ENCODE measurements at places on chromosomes 5 and 9.
A peak's percentile ranks its signal among the peaks of the same experiment; 100 is the strongest.

GRCh38 chr9:98175762-98176161 lies 16.7 kb downstream of the CORO2A start:
- no peak for DNase-seq

GRCh38 chr5:102991802-102992201 lies 128.1 kb downstream of the GIN1 start:
- no peak for DNase-seq

DNA sequence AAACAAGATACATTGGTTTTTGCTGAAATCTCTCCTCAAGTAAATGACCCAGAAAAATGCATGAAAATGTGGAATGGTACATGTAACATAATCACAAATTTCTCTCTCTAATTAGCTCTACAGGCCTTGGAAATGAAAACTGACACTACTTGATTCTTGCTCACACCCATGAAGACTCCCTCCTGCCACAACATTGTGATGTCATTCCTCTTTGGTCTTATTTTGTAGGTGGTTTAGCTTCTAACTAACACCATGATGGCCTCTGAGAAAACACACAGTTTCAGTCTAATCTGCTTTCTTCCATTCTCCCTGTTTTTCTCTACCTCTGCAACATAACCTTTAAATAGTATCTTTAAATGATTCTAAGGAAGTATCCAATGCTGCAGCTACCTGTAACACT lies 78.6 kb upstream of the FAM174A start:
- no peak for DNase-seq

GRCh38 chr9:19620326-19620725 lies 168.5 kb downstream of the SLC24A2 start:
- no peak for DNase-seq

DNA sequence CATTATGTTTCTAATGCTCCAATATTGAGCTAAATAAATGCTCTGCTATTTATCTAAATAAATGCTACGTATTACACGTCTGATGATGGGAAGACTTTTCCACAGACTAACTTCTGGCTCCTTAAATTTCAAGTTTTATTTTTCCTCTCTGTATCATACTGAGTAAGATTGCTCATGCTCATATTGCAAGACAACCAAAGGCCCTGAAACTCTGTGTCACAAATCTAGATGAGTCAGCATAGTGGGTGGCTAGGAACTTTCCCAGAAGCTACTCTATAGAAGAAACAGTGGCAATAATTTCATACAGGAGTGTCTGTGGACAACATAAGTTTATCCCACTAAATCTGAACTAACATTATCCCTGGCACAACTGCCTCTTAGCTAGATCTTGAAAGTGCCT lies 53.0 kb upstream of the RFX3 start:
- DNase-seq, result peak; percentile 33

DNA sequence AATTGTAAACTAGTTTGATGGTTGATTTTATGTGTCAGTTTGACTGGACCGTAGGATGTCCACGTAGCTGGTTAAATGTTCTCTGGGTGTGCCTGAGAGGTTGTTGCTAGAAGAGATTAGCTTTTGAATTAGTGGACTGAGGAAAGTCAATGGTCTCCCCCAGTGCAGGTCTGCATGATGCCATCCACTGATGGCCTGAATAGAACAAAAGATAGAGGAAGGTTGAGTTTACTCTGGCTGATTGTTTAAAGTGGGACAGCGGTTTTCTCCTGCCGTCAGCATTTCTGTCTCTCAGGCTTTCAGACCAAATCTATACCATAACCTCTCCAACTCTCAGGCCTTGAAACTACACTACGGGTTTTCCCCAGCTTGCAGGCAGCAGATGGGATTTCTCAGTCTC lies 899.2 kb upstream of the WWC1 start:
- DNase-seq, result no peak

- no peak for DNase-seq
These were observed 5.9 kb downstream of the ALAD start for GRCh38 chr9:113395000-113395861.

GRCh38 chr5:73673161-73673591 lies 47.2 kb downstream of the ARHGEF28 start:
- peak; percentile 85 for DNase-seq

DNA sequence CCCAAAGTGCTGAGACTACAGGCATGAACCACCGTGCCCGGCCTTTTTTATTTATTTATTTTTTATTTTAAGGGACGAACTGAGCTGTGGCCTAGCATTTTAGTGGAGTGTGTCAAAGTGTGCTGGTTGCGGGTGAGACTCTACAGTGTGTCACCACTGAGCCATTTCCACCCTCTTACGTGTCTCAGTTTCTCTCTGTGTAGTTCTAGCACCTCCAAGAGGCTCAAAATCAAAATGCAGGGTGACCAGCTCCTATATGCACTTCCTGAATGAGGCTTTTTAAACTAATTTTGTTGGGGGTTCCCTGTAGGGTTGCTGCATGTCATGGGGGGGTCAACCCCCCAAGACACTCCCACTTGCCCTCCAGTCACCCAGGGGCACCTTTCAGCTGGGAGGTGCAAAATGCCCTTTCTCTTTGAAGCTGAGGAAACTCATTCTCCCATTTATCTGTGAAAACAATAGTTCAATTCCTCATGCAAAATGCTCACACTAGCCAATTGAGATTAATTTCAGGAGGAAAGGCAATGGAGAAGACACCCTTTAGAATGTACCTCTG lies 69.3 kb downstream of the COL15A1 start:
- peak; percentile 44 for DNase-seq

DNA sequence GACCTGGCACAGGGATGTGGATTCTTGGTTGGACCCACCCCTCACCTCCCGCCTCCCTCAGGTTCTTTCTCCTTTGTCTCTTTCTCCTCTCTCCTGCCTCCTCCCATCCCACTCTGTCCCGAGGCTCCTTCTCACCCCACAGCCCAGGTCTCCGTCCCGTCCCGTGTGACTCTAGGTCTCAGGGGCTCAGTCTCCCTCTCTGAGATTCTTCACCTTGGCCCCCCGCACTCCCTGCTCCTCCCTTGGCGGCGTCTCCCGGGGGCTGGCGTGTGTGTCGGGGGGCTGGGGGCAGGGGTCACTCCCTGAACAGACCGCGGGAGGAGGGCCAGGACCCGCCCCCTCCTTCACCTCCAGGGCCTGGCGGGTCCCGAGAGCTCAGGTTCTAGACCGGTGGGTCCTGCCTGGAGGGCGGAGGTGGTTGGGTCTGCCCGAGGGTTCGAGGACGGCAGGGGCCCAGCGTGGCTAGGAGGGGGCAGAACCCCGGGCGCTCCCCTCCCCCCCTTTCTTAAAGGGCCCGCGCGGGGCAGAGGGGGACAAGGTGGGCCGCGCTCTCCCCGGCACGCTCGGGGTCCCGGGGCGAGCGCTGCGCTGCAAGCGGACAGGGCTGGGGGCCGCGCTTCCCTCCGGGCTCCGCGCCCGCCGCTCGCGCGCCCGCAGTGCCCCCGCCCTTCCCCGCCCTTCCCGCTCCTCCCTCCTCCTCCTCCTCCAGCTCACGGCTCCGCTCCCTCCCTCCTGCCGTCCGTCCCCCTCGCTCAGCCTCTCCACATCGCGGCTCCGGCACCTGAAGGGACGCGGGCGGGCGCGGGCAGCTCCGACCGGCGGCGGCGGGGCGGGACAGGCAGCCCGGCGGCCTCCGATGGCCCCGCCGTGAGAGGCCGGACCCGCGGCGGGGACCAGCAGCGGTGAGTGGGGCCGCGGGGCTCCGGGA lies at the start of gene PSD2:
TSS of gene PSD2 (plus strand) at position 735 of the 928 bp plus-strand sequence. CDS start 13,633 bp downstream, outside the sequence.
- DNase-seq, result no peak

DNA sequence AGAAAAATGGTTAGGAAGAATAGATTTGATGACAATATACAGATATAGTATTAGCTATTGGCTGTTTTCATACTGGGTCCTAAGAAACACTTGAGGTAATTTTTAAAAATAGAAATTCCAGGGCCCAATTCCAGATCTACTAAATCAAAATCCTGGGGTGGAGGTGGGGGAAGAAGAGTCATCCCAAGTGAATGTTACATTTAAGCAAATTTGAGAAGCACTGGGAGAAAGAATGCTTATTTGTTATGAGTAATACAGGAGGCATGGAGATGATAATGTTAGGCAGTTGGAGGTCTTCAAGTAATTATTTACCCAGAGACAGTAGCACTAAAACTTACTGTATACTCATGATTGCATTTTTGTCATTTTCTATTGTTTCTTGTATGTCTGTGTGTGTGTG lies 93.0 kb upstream of the DAB2 start:
- peak; percentile 89 for DNase-seq

- DNase-seq, result no peak
These were observed 308.0 kb upstream of the NREP start for GRCh38 chr5:112064956-112065355.

DNA sequence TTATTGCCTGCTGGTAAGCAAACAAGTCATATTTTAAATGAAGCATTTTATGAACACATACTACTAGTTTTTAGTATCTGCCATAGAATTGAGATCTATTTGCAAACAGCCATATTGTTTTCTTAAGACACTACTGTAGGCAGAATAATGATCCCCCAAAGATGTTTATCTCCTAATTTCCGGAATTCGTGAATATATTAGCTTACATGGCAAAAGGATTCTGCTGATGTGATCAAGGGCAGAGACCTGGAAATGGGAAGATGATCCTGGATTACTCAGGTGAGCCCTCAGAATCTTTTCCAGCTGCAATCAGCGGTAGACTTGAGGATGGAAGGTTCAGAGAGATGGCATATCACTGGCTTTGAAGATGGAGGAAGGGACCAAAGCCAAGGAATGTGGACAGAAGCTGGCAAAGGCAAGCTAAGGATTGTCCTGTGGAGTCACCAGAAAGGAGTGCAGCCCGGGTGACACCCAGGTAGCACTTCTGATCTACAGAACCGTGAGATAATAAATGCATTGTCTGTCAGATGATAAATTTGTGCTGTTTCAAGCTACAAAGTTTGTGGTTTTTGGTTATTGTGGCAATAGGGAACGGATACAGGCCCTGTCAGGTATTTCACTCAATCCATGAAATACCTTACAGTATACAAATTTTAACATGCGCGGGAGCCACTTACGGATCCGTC lies 1.0 kb upstream of the ERCC6L2 start:
- DNase-seq, result peak; percentile 5

GRCh38 chr5:17360879-17361278 lies 137.2 kb upstream of the TAF11L2 start:
- no peak for DNase-seq

DNA sequence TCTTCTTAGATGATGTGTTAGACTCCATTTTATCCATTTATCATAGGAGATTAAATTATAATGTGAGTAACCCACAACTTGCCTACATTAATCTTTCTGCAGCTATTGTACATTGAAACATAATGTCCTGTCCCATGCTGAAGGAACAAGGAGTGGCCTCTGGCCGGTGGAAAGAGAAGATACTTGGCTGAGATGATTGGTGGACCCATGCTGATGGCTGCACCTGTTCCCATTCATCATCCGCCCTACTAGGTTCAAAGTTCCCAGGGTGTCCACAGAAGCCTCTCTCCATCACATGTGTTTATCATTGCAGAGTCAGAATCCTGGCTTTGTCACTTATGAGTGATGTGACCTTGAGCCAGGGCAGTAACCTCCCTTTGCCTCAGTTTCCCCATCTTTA lies 24.7 kb downstream of the FBXL7 start:
- no peak for DNase-seq

GRCh38 chr9:68697851-68698250 lies 7.2 kb upstream of the PIP5K1B start:
- DNase-seq, result no peak

DNA sequence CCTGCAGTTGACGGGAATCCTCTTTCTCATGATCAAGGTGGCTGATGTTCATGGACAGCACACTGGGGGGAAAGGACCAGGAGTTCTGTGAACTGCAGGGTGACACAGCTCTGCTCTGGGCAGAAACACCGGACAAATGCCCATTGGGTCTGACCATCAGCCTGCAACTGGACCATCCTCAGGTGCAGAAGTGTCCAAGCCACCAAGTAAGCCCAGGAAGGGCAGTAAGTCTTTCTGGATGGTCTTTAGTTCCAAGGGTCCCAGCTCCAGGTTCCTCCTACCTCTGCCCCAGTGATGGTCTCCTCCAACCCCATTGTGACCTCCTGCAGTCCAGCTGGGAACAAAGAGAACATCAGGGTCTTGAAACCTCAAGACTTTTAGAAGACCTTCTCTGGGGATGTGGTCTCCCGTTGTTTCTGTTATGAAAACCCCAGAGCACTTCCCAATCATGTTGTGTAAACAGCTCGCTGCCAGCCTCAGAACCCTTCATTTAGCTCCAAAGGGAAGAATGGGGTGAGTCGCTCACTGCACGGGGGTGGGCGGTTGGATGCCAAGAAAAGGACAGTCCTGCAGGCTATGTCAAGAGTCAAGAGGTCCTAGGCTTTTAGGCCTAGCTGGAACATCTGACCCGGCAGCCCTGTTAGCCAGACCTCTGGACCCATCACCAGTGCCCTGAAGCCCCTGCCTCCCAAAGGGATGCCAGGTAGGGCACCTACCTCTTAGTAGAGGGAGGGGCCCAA lies 41.8 kb upstream of the TCF7 start:
- DNase-seq, result no peak

GRCh38 chr5:118894709-118895108 lies 93.6 kb downstream of the DTWD2 start:
- DNase-seq, result no peak

- DNase-seq, result no peak
These were observed 12.2 kb downstream of the ERGIC1 start for GRCh38 chr5:172846249-172846648.

DNA sequence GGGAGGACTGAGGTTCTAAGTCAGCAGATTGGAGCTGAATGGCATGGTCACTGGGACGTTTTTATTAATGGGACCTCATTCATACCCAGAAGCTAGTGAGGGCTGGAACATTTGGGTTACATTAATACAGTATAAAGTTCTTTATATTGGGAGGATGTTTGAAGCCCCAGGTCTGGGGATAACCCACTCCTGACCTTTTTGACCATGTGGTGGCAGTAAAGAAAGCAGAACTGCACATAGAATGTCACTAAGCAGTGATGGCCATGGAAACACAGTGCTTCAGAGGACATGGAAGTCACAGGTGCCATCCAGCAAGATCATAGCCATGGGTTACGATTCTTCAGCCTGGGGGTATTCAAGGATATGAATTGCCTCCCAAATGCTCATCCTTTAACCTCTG lies 176.0 kb downstream of the ATP10B start:
- DNase-seq, result no peak

- no peak for DNase-seq
These were observed 578 bp upstream of the TNFAIP8 start for GRCh38 chr5:119355244-119355638.

DNA sequence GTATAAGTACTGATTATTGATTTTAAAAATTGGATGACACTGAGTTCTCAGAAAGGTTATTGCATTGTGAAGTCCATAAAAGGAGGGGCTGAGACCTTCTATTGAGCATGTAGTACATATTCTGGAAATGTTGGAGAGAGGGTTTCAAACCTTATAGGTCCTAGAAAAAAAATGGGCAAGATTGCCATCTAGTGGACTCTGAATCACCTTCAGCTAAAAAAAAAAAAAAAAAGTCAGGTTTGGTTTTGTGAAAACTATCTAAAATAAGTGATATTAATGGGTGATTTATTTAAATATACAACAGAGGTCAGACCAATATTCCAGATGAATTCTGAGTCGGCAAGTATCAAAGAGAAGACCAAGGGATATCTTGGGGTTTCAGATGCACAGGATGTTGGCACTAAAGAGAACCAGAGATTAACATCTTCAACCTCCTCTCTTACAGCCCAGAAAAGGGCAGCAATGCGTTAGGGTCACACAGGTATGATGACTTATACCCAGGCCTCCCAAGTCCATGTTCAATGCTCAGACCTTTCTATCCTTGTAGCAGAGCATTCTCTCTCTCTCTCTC lies 109.8 kb upstream of the NMUR2 start:
- no peak for DNase-seq

- DNase-seq, result peak; percentile 58
These were observed 23.7 kb downstream of the ACTL7A start for GRCh38 chr9:108885643-108886348.

- peak; percentile 25 for DNase-seq
These were observed 437.0 kb upstream of the TRPC7 start for GRCh38 chr5:136802383-136802782.
